Progenitor cell of endocrine pancreas (in vitro differentiated cells): ENCODE measurements at places on chromosomes 12 and 14.

- no peak for DNase-seq
- H3K4me3 ChIP-seq, result no peak overlapping the region
- H3K27me3 ChIP-seq, result peaks cover 15% of the 10 kb centered on the region
- H3K4me1 ChIP-seq, result no peaks in the 10 kb centered on the region
- H3K36me3 ChIP-seq, result no peaks in the 10 kb centered on the region
- H3K27ac ChIP-seq, result no peak overlapping the region
Observed at GRCh38 chr14:105201925-105202513, 20.9 kb upstream of the NUDT14 start.

DNA sequence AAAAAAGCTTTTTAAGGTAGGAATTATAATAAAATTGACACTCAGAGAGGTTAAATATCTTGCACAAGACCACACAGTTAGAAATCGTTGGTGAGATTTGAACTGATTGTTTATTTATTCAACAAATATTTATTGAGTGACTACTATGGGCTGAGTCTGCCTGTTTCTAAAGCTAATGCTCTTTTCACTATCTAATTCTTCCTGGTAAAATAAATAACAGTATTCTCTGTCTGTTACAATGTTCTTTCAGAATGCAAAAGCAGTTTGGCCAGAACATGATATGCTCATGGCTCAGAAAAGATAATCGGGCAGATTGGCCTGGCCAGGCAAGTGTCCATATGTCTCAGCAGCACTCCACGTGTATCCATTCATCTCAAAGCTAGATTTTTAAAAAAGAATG, 82.0 kb downstream of the BTG1 start:
- no peaks in the 10 kb centered on the region for H3K36me3 ChIP-seq
- peaks cover 39% of the 10 kb centered on the region for H3K4me1 ChIP-seq
- no peak for DNase-seq

DNA sequence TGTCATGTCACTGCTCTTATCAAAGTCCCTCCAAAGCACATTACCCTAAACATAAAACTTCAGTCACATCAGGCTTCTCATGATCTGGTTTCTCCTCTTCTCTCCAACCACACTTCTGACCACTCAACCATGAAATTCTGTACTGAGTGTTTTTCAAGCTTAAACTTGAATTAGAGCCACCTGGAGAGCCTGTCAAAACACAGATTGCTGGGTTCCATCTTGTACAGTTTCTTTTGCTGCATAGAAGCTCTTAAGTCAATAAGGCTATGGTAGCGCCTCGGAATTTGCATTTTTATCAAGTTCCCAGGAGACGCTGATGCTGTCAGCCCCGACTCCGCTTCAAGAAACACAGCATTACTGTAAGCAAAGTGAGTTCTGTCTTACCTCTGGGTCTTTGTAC, 16.4 kb upstream of the SRRM4 start:
- no peaks in the 10 kb centered on the region for H3K36me3 ChIP-seq
- peaks cover 31% of the 10 kb centered on the region for H3K27me3 ChIP-seq
- DNase-seq, result no peak
- no peak overlapping the region for H3K4me3 ChIP-seq

DNA sequence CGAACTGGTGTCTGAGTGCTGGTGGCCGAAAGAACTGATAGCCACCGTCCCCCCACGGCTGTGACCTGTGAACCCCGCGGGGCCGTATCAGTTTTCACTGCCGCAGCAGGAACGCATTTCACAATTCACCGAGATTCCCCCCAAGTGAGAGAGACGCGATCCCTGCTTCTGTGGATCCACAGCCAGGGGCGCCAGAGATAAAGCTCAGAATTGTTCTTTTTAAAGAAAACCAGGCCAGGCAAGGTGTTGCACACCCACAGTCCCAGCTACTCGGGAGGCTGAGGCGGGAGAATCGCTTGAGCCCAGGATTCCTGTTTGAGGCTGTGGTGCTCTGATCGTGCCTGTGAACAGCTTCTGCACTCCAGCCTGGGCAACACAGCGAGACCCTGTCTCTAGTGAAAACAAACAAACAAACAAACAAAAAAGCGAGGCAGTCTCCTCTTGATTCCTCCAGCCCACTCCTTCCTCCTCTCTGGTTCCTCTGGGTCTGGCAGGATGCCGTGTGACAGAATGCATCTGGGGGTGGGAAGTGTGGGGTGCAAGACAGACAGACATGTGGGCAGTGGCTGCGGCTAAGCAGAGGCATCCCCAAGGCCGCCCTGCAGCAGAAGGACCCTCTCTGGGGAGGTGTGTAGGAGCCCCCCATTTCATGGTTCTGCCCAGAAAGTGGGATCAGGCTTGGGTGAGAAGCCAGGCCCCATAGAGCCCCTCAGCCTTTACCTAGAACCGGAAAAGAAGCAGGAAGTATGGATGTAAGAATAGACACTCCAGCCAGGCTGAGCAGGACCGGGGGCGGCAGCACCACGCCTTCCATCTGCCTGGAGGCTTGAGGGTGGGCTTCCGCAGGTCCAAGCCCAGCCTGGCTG, 39.2 kb upstream of the PPP1R13B start:
- H3K36me3 ChIP-seq, result no peaks in the 10 kb centered on the region
- H3K27me3 ChIP-seq, result peaks cover 6% of the 10 kb centered on the region
- peak overlapping the region; percentile 39 for H3K27ac ChIP-seq

- no peaks in the 10 kb centered on the region for H3K4me1 ChIP-seq
- no peak overlapping the region for H3K27ac ChIP-seq
- no peak for DNase-seq
- H3K36me3 ChIP-seq, result peaks cover 32% of the 10 kb centered on the region
- no peak overlapping the region for H3K4me3 ChIP-seq
- H3K27me3 ChIP-seq, result no peaks in the 10 kb centered on the region
Observed at GRCh38 chr14:29836395-29836794, 91.3 kb downstream of the PRKD1 start.
